ENCODE measurements at places on chromosomes 6 and 20.

DNA sequence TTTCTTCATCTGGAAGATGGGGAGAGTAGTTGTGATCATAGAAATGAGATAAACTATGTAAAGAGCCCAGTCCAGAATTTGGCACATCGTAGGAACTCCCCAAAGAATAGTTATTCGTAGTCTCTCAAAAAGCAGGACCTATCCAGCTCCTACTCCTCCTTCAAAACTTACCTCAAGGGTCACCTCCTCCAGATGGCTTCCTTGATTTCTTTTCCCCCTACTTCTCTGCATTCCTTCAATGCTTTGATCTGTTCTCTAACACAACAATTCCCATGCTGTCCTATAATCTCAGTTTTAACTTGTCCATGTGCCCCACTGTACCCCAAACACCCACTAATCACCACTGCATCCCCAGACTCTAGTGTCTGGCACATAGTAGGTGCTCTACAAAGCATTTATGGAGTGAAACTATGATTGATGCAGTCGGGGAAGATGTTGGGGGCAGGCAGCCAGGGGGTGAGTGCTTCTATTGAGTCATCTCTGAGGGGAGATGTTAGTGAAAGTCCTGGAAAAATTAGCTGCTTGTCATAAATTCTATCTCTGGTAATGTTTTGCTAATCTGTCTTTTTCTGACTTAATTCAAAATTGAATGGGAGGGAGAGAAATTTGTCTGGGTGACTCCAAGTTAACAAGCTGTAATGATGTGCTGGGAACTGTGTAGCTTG, 181.3 kb upstream of the KCNG1 start:
- no peak for DNase-seq

- peak; percentile 50 for DNase-seq
Measured at GRCh38 chr6:10720265-10720959, 2.5 kb upstream of the TMEM14C start.

DNA sequence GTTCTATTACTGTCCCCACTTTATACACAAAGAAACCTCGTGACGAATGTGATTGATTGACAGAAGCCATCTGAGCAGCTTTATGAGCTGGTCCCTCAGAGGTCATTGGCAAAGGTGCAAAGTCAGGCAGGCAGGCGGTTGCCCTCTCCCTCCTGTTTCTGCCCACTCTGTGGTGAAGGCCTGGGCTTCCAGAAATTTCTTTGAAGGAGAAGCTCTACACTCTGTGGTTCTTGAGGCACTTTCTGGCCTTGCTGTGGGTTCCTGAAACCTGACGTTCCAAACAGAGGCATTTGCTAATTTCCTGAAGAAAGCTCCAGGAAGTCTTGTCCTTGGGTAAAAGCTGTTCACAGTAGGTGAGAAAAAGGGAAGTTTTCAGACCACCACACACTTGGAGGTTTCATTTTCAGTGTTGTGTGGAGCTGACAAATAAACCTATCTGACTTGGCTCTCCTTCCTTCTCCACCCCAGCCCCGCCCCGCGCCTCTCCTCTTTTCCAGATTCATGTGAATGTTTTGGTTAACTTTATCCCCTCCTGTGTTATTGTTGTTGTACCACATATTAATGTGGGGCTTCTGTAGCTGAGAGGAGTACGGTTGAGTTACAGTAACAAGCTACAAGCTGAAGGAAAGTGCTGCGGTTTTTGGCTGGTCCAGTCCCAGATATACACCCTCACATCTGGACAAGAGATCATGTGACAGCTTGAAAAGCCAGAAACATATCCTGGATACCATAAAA, 274.1 kb downstream of the CLIC5 start:
- peak; percentile 18 for DNase-seq

GRCh38 chr6:116422238-116422637, 38.9 kb upstream of the CALHM6 start:
- no peak for DNase-seq

DNA sequence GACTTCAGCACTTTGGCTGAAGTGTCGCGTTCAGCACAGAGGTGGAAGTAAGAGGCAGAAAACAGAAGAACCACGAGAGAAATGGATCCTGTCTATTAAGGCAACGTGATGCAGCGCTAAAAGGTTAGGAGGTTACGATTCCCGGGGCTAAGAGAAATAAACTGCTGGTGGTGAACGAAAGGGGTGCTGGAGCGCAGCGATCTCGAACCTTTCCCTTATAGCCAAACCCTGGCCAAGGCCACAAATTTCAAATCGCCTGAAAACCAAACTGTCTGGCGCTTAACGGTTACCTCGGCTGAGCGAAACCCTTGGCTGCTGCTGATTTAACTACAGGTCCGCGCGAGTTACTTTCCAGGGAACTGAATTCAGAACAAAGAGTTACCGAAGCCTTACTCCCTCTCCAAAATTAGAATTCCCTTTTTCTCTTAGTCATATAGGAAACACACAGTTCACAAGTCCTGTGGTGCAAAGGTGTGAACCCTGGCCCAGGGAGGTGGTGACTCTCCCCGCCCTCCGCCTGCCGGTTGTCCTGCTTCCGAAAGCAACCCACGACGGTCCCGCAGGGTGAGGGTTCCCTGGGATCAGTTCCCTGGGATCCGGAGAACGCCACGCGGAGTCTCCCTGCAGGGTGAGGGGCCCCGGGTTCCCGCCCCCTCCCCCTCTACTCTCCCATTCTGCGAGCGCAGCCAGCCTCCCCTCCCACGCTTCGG, 1.3 kb upstream of the SLC35D3 start:
- DNase-seq = no peak

- DNase-seq = no peak
Measured at GRCh38 chr6:38997128-38997761, 51.3 kb upstream of the GLP1R start.

GRCh38 chr6:3610206-3610605, 141.3 kb downstream of the PXDC1 start:
- no peak for DNase-seq

GRCh38 chr20:4443016-4443415, 278.7 kb upstream of the PRND start:
- no peak for DNase-seq

GRCh38 chr6:42831237-42831636, 48.2 kb upstream of the RPL7L1 start:
- no peak for DNase-seq

DNA sequence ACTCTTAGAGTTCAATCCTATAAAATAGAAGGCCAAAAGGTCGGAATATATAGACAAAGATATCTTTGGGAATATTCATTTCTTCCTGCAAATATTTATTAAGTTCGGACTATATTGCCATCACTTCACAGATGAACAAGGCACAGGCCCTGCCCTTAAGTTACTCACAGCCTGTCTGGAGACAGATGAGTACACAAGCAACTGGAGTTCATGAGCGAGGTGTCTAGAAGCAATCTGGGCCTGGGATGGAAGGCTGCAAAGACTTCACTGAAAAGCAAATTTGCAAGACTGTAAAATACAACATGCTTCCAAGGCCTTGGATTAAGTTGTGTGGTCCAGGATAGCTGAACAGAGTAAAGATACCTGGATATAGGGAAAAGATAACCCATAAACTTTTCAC, 56.7 kb upstream of the CEP85L start:
- DNase-seq = no peak

DNA sequence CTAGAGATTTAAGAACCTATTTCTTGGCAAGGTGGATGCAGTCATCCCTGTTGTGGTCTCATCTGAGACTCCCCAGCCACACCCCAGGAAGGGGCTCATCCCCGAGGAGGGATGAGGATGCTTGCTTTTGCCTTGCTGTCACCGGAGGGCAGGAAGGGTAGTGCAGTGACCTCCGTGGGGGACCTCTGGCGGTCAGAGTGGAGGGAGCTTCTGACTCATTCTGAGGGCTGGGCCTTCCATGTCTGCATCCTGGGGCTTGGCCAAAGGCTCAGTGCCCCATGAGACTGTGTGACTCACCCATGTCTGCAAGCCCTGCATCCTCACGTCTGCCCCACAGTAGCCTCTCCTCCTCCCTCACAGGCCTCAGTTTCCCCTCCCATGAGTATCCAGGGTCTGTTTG, 38.7 kb downstream of the UQCC2 start:
- no peak for DNase-seq

DNA sequence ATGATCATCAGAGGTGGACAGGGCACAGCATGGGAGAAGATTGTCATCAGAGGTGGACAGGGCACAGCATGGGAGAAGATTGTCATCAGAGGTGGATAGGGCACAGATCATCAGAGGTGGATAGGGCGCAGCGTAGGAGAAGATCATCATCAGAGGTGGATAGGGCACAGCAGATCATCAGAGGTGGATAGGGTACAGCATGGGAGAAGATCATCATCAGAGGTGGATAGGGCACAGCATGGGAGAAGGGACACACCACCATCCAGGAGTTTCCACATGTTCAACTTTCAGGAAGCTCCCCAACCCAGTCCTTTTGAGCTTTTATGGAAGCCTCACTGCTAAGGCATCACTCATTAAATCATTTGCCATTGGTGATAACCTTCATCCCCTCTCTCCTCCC, 104.1 kb downstream of the MAP7 start:
- no peak for DNase-seq

- DNase-seq = no peak
Measured at GRCh38 chr20:19779634-19780033, 21.6 kb downstream of the RIN2 start.

DNA sequence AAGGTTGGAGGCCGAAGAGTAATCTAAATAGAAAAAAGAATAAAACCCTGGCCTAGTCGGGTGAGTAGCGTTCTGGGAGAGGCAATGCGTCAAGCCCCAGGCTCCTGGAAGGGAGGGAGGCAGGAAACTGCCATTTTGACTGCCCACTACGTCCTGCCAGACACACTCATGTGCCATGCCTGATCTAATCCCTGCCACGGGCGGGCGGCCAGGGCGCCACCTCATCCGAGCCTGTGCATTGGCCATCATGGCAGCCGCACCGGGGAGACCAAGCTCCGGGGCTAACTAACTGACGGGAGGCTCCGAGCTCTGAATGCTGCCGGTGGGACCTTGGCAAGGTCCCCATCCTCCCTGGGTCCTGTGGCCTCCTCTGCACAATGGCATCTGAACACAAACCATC, 68.8 kb downstream of the INSM1 start:
- DNase-seq = no peak

- no peak for DNase-seq
Measured at GRCh38 chr6:170369403-170369802, 62.8 kb downstream of the FAM120B start.

GRCh38 chr6:45808917-45809316, 206.7 kb downstream of the CLIC5 start:
- no peak for DNase-seq

DNA sequence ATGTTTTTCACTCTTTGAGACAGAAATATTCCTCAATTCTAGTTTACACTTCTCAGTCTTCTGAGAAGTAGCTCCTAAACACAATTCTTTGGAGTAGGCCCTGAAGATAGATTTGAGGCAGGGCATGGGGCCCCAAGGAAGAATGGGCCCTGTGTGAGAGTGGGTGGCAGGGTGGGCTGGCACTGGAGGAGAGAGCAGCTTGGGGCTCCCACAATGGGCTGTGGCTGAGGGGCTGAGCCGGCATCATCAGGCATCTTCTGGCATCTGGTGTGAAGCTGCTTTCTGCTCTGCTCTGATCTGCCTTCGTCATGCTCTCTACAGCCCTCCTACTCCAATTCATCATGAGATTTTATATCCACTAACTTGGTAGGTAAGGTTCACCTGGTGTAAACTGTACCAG, 88.2 kb downstream of the CDH26 start:
- no peak for DNase-seq

- DNase-seq = no peak
Measured at GRCh38 chr6:20213271-20213798, 1.1 kb upstream of the MBOAT1 start.

- DNase-seq = no peak
Measured at GRCh38 chr20:23008667-23009066, 26.4 kb upstream of the SSTR4 start.

- DNase-seq = peak; percentile 47
Measured at GRCh38 chr6:24228681-24229255, 102.8 kb downstream of the NRSN1 start.

DNA sequence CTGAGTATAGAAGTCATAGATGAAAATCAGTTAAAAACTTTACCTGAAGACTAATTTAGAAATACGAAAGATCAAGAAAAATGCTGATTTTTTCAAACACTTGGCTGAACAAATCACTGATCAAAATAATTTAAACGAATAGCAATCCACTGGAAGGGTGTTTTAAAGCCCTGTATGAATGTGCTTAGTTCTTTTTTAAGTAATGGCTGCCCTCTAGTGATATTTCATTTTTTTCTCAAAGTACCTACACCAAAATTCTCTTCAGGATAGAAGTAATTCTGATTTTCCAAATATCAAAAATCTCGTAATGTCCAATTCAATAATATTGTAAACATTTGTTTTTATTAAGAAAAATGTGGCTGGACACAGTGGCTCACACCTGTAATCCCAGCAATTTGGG, 32.5 kb downstream of the AKAP7 start:
- no peak for DNase-seq

GRCh38 chr20:21514553-21515251, 838 bp upstream of the NKX2-2 start:
- DNase-seq = no peak

DNA sequence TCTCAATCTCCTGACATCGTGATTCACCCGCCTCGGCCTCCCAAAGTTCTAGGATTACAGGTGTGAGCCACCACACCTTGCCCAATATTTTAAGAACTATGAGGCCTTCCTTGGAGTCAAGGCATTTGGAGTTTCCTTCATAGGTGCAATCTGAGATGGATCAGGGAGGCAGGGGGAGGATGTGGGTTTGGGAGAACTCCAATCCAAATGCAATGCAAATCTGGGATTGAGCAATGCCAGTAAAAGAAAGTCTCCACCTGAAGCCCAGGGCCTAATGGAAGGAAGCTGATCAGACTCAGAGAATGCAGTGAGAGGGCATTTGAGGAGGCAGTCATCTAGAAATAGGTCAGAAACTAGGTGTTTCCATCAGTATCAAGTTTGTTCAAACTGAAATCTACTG, 21.2 kb downstream of the RSPH3 start:
- DNase-seq = no peak

GRCh38 chr20:22288957-22289356, 295.4 kb downstream of the FOXA2 start:
- DNase-seq = no peak

DNA sequence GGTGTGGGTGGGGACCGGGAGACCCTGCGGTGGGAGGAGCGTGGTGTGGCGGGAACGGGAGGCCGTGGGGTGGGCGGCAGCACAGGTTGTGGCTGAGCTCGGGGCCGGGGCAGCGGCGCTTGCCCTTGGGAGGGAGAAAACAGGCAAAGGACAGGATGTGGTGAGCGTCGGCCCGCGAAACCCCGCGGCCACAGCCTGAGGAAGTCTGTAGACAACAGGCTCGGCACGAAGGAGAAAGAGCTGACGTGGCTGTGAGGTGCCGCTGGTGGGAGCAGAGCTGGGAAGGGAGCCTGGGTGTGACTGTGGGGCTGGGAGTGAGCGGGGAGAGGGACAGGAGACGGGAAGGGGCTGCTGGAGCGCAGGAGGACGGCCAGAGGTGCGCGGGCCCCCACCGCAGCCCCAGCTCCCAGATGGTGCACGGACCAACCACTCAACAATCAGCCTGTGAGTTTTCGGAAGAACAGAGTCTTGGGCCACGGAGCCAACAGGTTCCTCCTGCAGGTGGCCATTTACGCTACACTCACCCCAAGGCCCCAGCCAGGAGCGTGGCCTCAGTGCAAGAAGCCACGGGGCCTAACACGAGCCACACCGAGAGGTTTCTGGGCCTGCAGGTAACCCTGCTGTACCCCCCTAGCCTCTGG, 202.8 kb downstream of the DLL1 start:
- DNase-seq = peak; percentile 65

DNA sequence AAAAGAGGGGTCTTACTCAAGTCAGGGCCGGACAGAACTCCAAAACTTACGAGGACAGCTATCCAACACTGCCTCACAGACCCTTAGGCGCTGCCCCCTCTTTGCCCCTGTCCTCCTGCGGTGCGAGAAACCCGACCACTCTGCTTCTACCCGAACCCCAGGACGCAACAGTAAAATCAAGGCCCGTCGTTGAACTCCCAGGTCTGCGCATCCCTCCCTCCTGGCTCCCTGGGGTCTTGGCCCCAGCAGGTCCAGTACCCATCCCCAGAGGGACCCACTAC, 6.4 kb downstream of the OLIG3 start:
- DNase-seq = no peak
